NCI-H1092 (cell line): ENCODE measurements at places on chromosomes 3 and 15.

DNA sequence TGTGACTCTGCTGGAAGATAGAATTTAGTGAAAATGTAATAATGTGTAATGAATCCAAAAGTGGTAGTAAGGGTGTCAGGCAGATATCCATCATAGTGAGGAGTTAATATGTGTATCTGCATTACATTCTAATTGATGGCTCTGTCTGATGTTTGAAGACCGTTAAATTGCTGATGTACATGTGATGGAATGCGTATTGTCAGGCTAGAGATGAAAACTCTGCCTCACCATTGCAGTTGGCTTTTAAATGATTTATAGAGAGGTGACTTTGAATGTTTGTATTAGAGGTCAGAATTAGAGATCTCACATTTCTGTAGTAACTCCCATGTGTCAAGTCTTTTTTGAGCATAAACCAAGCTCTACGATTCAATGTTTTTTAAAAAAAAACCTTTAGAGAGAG lies 234.6 kb downstream of the NAALADL2 start:
- no peak for DNase-seq

GRCh38 chr15:101062471-101063171 lies 143.5 kb downstream of the LRRK1 start:
- DNase-seq: no peak

- DNase-seq: peak; percentile 48
Measured at GRCh38 chr3:128278761-128279600, 125.7 kb downstream of the EEFSEC start.

DNA sequence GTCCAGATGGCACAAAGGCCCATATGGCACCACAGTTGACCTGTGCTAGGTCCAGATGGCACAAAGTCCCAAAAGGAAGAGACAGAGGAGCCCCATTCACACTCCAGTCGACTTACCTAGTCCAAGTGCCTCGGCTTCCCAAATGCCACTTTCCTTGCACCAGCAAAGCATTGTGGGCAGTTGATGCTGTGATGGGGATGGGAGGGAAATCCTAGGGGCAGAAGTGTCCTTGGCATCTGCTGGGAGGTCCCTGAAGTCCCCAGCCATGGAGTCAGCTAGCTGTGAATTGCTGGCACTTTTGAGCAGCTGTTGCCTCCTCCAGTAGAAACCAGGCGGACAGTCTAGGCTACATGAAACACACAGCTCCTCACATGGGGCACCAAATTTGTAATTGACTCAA lies 60.3 kb upstream of the SIAH2 start:
- no peak for DNase-seq
